ENCODE measurements at places on chromosomes 1 and 21. TPM values are rescaled to one million over a fixed set of nuclear protein-coding genes. Genes with fewer than 3 reads are reported as not detected.
A peak's percentile ranks its signal among the peaks of the same experiment; 100 is the strongest.

GRCh38 chr1:94962409-94963265, 35.7 kb upstream of the CNN3 start:
- DNase-seq = no peak

DNA sequence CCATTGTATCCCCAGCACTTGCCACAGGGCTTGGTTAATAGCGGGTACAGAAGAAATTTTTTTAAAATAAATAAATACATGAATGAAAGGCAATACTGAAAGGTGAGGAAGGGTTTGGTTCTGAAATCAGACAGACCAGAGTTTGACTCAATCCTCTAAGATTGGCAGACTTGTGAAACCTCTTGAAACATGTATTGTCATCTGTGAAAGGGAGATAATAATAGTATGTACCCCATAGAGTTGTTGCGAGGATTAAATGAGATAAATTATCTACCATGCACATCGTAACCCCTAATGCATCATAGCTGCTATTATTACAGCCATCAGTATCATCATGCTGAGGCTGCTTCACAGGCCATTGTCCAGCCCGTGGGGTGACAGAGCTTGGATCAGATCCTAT, 41.4 kb downstream of the S1PR1 start:
- DNase-seq = no peak

The OR14I1 gene
- total RNA-seq = not detected

DNA sequence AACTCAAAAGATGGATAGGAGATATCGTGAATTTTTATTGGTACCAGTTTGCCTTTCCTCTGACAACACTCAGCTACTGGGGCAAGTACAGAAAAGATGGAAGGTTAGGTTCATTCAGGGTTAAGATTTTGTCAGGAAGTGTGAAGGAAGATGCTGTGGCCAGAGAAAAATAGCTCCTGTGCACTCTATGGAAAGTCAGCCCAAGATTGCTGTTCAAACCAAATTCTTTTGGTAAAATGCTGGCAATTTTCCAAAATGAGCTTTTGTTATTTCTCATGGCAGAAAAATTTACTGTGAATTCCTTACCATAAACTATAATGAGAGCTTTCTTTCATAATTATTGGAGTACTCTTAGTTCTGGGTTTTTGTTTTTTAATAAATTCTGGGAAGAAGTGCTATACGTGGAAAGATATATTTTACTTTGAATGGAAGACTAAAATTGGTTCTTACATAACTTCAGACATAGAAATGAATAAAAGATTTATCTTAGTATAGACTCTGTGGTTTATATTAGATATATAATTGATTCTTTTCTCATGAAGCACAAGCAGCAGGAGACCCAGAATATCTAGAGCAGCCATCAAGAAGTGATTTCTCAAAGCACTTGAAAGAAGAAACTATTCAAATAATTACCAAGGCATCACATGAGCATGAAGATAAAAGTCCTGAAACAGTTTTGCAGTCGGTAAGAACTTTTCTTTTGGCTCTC, 112.2 kb downstream of the USP25 start:
- no peak for DNase-seq

- DNase-seq = no peak
Measured at GRCh38 chr21:44454058-44454457, 1.3 kb upstream of the LRRC3 start.

DNA sequence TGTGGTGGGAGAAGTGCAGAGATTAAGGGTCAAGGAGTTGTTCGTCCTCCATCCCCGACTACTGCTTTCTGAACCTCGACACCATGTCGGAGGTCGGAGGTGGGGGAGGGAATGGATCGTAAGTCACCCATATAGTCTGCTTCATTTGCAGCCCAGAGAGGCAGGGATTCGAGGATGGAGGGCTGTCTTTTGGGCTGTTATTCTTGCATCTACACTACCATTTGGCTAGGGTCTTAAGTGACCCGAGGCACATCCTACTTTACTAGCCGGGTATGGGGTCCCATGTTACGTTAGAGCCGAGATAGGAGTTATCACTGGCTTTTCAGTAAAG, 578 bp downstream of the USP21 start:
- DNase-seq = no peak

The VANGL2 gene
- 1.9 TPM for total RNA-seq

The MCOLN2 gene
- total RNA-seq = 0.27 TPM

The FCER1A gene
- total RNA-seq = 0.94 TPM

DNA sequence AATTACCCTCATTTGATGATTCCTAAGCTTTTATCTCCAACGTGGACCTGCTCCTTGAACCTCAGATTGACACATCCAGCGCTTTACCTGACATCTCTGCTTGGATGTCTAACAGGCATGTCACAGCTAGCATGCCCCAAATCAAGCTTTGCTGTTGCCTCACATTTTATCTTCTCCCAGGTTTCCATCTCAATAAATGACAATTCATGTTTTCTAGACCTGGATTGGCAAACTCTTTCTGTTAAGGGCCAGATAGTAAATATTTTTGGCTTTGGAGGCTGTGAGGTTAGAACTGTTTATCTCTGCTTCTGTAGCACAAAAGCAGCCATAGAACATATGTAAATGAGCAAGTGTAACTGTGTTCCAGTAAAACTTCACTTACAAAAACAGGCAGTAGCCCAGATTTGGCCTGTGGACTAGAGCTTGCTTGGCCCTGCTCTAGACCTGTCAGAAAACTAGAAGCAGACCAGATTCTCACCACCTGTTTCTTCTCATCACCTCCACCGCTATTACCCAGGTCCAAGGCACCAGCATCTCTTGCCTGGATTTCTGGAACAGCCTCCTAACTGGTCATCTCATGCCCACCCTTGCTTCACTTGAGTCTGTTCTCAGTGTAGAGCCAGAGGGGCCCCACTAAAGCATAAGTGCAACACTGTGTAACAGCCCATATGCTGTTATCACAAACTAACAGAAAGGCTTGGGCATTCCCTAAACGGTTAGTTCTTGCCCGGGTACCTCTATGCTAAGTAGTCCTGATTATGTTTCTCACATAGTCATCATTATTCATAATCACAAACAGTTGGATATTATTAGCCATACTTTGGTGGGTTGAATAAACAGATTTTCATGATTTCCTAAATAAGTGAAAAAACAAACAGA, 42.3 kb downstream of the UBE4B start:
- DNase-seq = no peak

DNA sequence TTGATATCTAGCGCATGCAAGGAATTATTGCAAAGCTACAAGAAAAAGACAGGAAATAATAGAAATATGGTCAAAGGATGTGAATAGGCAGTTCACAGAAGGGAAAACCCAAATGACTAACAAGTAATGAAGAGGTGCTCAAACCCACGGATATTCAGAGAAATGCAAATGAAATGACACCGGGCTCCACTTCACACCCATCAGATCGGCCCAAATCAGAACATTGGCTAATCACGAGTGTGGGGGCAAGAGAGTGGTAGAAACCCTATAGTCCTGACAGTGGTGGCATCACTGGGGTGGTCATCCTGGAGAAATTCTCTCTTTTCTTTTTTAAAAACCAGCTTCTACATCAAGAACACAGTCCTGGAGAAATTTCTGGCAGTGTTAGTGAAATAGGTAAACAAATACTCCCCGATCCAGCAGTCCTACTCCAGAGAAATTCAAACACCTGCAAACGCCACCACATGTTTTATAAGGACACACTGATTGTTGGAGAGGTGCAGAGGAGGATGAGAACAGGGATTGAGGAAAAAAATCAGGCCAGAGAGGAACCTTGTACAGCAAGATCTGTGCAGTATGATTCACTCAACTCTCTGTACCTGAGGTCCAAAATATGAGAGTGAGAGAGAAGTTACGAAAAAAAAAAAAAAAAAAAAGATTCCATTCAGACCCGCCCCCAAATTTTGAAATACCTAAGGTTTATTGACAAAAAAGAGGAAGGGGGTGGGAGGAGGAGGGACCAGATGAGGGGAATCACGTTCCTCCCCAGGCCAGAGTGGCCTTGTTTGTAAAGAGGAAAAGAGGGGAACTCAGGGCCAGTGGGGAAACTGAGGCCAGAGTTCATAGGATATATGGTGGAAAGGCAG, 9.2 kb upstream of the TNFRSF1B start:
- no peak for DNase-seq

The FAM151A gene
- total RNA-seq = 2.1 TPM

The OPRD1 gene
- not detected for total RNA-seq

GRCh38 chr1:151309811-151310323, 17.3 kb downstream of the PI4KB start:
- no peak for DNase-seq

- no peak for DNase-seq
Measured at GRCh38 chr1:185483664-185484450, 166.8 kb upstream of the IVNS1ABP start.

The REN gene
- not detected for total RNA-seq

DNA sequence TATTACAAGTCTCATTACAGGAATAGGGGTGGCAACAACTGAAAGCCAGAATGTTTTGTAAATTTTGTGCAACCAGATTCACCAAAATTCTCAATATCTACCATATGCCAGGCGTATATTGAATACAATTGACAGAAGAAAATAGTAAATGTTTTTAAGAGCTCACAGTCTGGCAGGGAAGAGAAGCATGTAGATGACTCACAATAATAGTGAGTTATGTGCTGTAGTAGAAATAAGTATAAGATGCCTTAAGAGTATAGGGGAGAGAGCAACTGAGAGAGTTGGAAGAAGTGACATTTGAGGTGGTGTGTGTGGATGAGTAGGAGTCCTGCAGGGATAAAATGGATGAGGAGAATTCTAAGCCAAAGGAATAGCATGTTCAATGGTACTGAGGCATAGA, 170.5 kb upstream of the FGGY start:
- DNase-seq = no peak

The TINAGL1 gene
- 268 TPM for total RNA-seq

GRCh38 chr1:77395051-77395450, 113.2 kb downstream of the AK5 start:
- no peak for DNase-seq

- no peak for DNase-seq
Measured at GRCh38 chr1:156895927-156896326, 2.4 kb downstream of the PEAR1 start.

The NCAM2 gene
- total RNA-seq = 4.3 TPM

DNA sequence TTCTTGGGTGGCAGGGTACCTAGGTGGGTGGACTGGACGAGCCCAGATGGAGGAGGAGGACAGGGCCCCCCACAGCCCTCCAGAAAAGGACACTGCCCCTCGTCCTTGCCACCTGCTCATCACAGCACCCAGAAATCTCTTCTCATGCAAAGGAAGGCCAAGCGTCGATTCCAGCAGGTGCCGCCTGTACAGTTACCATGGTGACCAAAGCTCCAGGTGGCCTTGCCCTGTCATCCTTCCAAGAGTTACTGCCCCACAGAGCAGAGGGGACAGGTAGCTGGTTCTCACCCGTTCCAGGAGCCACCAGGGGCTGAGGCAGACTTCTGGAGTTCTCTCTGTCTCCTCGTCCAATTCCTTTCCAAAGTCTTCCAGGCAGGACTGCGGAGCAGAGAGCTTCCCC, 119.9 kb upstream of the VAMP3 start:
- DNase-seq = no peak

The ABL2 gene
- 7.4 TPM for total RNA-seq

The NT5C1A gene
- 30.4 TPM for total RNA-seq

The FCGR2B gene
- total RNA-seq = 17.5 TPM

- peak; percentile 95 for DNase-seq
Measured at GRCh38 chr1:156500793-156501506, 375 bp upstream of the MEF2D start.

The CCDC27 gene
- not detected for total RNA-seq

GRCh38 chr1:91672601-91673161, 172.0 kb downstream of the CDC7 start:
- no peak for DNase-seq

- no peak for DNase-seq
Measured at GRCh38 chr21:40546647-40547046, 300.3 kb downstream of the DSCAM start.

GRCh38 chr1:205568135-205568468, 63.6 kb downstream of the CDK18 start:
- no peak for DNase-seq

The SPATA45 gene
- not detected for total RNA-seq

- no peak for DNase-seq
Measured at GRCh38 chr1:187474336-187474735, 645.6 kb downstream of the PLA2G4A start.

The SRGAP2B gene
- 9.9 TPM for total RNA-seq

The DMBX1 gene
- not detected for total RNA-seq

DNA sequence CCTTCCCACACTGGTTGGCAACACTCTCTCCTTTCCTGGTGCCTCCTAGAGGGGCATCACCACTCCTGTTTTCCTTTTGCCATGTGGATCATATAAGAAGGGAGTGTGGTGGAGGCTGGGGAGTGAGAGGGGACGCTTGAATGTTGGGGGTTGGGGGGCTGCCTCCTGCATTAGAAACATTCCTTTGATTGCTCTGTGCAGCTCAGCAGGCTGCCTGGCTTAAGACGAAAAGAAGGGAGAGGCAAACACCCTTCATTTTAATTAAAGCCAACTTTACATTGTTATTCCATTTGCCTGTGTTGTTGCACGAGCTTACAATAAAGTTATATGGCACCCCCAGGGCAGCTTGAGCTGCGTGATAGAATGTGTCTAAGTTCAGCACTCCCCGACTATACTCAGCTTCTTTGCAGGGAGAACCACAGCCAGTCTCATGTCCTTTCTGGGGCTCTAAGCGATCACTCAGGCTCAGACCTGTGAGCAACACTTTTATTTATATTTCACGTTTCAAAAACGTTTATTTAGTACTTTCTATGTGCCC, 57.4 kb downstream of the FOXD2 start:
- no peak for DNase-seq

The FNDC10 gene
- total RNA-seq = 2.0 TPM

GRCh38 chr1:21607549-21608529, 61.3 kb downstream of the RAP1GAP start:
- DNase-seq = peak; percentile 81

DNA sequence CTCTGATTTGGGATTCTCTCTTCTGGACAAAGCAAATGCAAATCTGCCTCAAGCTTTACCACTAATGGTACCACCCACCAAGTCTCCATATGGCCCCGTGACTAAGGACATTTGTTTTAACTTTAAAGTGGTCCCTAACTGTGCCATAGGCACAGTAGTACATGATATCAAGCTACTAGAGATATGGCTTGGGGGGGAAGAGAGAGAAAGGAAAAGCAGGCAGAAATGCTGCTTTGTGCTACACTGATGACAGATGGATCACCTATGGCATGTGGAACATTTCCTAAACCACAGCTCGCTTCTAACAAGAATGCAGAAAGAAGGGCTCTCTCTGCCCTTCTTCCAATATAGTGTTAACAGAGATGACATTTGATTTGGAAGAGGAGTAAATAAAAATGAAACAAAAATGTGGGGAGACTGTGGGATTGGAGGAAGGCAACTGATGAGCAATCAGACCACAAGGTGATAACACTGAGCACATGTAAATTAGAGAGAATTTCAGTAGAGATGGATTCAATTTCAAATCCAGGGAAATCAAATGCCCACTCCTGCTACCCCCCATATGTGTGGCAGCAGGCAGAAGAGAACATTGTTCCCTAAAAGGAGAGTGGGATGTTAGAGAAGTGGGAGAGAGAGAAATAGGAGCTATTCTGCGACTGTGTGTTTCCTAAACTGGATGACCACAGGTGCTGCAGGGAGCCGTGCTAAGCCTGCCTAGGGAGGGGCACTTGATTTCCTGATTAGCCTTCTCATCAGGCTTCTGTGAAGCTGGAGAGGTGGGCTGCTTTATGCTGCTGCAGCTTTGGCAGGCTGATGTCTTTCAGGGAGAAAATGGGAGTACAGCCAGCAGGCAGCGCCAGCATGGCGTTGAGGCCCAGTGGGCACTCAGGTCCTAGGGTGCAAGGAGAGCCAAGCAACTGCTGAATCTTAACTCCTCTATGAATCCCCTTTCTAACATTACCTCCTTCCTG, 75.3 kb downstream of the ZNF648 start:
- no peak for DNase-seq
